ENCODE measurements at places on chromosomes 1 and 21. TPM values are rescaled to one million over a fixed set of nuclear protein-coding genes. Genes with fewer than 3 reads are reported as not detected.

ARHGAP30 gene
- total RNA-seq = 1.4 TPM

KRTAP10-7 gene
- total RNA-seq = not detected

SLC25A24 gene
- total RNA-seq = 44.7 TPM

FMOD gene
- total RNA-seq = 113 TPM

CENPL gene
- total RNA-seq = 4.4 TPM

SLC30A2 gene
- total RNA-seq = 12.5 TPM

CA6 gene
- not detected for total RNA-seq

NGF gene
- 2.8 TPM for total RNA-seq

HTR6 gene
- total RNA-seq = not detected

MRPS15 gene
- 65.2 TPM for total RNA-seq

DNA sequence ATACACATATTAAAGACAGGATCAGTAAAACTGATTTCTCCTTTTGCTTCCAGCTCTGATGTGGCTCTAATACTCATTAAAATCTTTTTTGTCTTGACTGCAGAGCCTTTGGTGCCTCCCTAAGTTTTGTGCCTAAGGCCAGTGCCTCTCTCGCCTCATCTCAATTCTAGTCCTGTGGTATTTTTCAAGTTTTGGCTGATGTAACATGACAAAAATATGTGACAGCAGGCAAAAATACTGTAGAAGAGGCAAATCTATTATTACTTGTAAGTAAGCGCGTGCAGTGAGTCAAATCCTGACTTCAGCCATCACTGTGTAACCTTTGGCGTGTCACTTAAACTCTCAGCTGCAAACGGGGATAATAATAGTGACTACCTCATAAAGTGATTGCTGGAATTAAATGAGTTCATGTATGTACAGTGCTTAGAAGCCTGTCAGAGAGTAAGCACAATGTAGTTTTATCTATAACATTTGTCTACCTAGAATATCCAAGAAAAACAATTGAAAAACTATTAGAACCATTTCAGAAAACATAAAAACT is 74.0 kb downstream of the MAB21L3 start:
- no peak overlapping the region for H3K4me3 ChIP-seq
- H3K36me3 ChIP-seq = no peaks in the 10 kb centered on the region
- H3K4me1 ChIP-seq = no peaks in the 10 kb centered on the region
- H3K27ac ChIP-seq = no peak overlapping the region
- H3K27me3 ChIP-seq = no peaks in the 10 kb centered on the region

- no peaks in the 10 kb centered on the region for H3K27me3 ChIP-seq
- peak; percentile 39 for DNase-seq
- H3K4me3 ChIP-seq = peak overlapping the region; percentile 6
- peak overlapping the region; percentile 67 for H3K27ac ChIP-seq
These were observed 35.9 kb upstream of the CTTNBP2NL start for GRCh38 chr1:112359961-112360767.

- H3K27ac ChIP-seq = no peak overlapping the region
- no peaks in the 10 kb centered on the region for H3K27me3 ChIP-seq
- H3K4me3 ChIP-seq = no peak overlapping the region
- H3K4me1 ChIP-seq = peaks cover 4% of the 10 kb centered on the region
- no peaks in the 10 kb centered on the region for H3K36me3 ChIP-seq
These were observed 65.5 kb upstream of the BACH1 start for GRCh38 chr21:29233256-29233546.

- H3K27ac ChIP-seq = no peak overlapping the region
- no peaks in the 10 kb centered on the region for H3K27me3 ChIP-seq
These were observed 24.2 kb downstream of the CYP4A22 start for GRCh38 chr1:47161298-47162040.

GRCh38 chr1:22916471-22916820 is 56.2 kb downstream of the LACTBL1 start:
- peak; percentile 33 for DNase-seq
- no peaks in the 10 kb centered on the region for H3K27me3 ChIP-seq
- H3K4me3 ChIP-seq = no peak overlapping the region

DNA sequence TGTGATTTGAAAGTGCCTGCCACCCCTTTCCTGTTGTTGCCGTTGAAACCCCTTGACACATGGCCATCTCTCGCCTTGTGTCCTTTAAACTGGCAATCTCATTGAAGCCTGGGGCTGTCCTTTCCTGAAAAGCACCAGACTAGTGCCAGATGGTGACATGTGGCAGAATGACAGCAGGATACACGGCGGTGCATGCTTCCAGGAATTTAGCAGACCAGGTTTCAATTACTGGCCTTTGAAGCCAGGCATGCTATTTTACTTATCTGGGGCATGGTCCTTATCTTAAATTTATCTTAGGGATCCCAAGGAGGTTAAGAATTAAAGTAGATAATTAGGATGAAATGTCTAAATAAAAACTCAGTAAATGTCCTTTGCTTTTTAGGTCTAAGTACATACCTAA is 15.2 kb downstream of the PLPPR4 start:
- H3K27me3 ChIP-seq = no peaks in the 10 kb centered on the region
- H3K4me1 ChIP-seq = no peaks in the 10 kb centered on the region
- no peak for DNase-seq
- no peak overlapping the region for H3K4me3 ChIP-seq
- no peak overlapping the region for H3K27ac ChIP-seq

GRCh38 chr1:212450331-212450881 is 17.7 kb downstream of the NENF start:
- H3K36me3 ChIP-seq = no peaks in the 10 kb centered on the region
- H3K27ac ChIP-seq = no peak overlapping the region
- no peak overlapping the region for H3K4me3 ChIP-seq
- peak; percentile 14 for DNase-seq

- H3K27ac ChIP-seq = no peak overlapping the region
- no peaks in the 10 kb centered on the region for H3K27me3 ChIP-seq
- peaks cover 19% of the 10 kb centered on the region for H3K36me3 ChIP-seq
- H3K4me1 ChIP-seq = no peaks in the 10 kb centered on the region
- H3K4me3 ChIP-seq = no peak overlapping the region
- DNase-seq = peak; percentile 34
These were observed 24.3 kb downstream of the AHCTF1 start for GRCh38 chr1:246907472-246907871.

DNA sequence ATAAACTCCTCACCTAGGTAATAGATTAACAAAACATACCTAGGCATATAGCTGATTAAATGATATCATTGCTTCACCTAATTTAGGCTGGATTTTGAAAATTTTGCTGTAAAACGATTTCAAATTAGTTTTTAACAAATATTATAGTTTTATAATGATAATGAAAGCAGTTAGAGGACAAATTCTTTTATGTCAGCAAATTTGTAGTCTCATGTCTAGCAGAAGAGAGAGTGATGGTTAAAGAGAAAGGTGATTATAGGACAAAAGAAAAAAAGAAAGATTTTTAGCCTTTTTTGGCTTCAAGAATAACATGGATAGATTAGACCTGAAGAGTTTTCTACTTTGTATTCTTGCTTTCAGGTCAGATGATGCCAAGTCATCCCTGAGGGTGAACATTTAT is 3.6 kb upstream of the DPH5 start:
- H3K36me3 ChIP-seq = no peaks in the 10 kb centered on the region
- no peak for DNase-seq
- no peaks in the 10 kb centered on the region for H3K27me3 ChIP-seq
- no peak overlapping the region for H3K27ac ChIP-seq
- peaks cover 11% of the 10 kb centered on the region for H3K4me1 ChIP-seq
- H3K4me3 ChIP-seq = no peak overlapping the region

DNA sequence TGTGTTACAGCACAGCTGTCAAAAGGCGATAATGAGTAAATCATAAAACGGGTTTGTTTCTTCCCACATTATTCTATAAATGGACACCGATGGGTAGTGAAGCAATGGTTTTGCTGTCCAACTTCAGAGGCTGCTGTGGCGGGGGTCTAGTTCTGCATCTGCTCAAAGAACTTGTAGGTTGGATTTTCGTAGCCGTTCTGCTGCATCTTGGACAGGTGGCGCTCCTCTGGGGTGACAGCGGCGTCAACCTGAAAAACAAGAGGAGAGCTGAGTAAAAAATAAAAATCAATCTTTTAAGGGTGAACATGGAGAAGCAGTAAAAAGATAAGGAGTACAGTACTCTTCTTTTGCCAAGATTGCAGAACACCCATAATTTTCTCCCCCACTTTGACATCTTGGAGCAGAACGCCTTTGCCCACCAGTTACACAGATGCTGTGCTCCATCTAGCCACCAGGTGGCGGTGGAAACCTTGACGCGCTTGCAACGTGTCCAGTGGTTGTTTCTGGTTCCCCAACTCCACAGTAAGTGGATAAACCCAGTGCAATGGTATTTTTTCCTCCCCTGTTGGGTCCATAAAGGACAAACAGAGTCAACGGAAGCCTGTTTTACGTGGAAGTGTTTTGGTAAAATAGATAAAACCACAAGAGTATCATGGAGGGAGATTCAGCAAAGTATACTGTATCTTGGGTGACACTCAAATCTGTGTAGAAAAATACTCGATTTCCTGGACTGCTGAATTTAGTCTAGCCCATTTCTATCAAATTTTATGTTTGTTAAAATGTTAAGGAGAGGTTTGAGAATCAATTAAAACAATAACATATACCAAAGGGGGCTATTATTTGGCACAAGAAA is 147.0 kb downstream of the GABPA start:
- H3K27me3 ChIP-seq = no peaks in the 10 kb centered on the region
- no peaks in the 10 kb centered on the region for H3K4me1 ChIP-seq
- H3K27ac ChIP-seq = no peak overlapping the region
- H3K4me3 ChIP-seq = no peak overlapping the region
- H3K36me3 ChIP-seq = peaks cover 5% of the 10 kb centered on the region

GRCh38 chr1:202158810-202159533 is 1.4 kb downstream of the PTPN7 start:
- H3K27ac ChIP-seq = no peak overlapping the region
- DNase-seq = no peak
- peaks cover 12% of the 10 kb centered on the region for H3K4me1 ChIP-seq
- no peak overlapping the region for H3K4me3 ChIP-seq
- H3K27me3 ChIP-seq = no peaks in the 10 kb centered on the region
- no peaks in the 10 kb centered on the region for H3K36me3 ChIP-seq

GRCh38 chr1:162138599-162139181 is 69.2 kb downstream of the NOS1AP start:
- H3K4me3 ChIP-seq = no peak overlapping the region
- DNase-seq = peak; percentile 6
- no peaks in the 10 kb centered on the region for H3K36me3 ChIP-seq

GRCh38 chr1:176897350-176898236 is 266.9 kb downstream of the ASTN1 start:
- no peak overlapping the region for H3K4me3 ChIP-seq
- peak; percentile 54 for DNase-seq
- H3K27ac ChIP-seq = no peak overlapping the region

- H3K36me3 ChIP-seq = no peaks in the 10 kb centered on the region
- no peak for DNase-seq
- H3K27ac ChIP-seq = no peak overlapping the region
- H3K4me1 ChIP-seq = no peaks in the 10 kb centered on the region
These were observed 511 bp downstream of the ZNF683 start for GRCh38 chr1:26372039-26372438.

DNA sequence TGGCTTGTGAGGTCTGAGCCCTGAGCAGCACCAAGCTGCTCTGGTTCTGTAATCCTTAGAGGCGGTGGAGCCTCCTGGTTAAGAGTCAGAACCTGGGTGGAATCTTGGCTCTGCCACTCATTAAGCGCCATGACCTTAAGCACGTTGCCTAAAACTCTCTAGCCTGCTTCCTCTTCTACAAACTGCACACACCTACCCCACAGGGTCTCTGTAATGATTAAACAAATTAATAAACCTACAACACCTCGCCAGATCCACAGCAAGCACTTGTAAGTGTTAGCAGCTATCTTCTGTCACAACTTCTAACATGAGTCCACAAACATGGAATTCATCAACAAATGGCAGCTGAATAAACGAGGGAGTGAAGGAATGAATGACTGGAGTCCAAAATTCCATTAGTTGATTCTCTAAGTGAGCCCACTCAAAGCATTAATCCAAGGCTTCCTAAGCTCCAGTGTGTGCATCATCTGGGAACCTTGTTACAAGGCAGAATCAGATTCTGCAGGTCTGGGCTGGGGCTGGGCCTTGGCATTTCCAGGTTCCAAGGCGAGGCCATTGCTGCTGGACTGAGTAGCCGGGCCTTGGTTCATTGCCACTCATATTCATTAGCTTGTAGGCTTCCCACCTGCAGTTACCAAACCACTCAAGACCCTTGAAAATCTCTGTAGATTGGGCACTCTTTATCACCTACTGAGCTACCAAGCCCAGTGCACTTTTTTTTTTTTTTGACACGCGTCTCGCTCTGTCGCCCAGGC is 168.6 kb downstream of the HIVEP3 start:
- H3K4me1 ChIP-seq = no peaks in the 10 kb centered on the region
- H3K27ac ChIP-seq = no peak overlapping the region
- H3K27me3 ChIP-seq = no peaks in the 10 kb centered on the region
- no peaks in the 10 kb centered on the region for H3K36me3 ChIP-seq
- no peak for DNase-seq

DNA sequence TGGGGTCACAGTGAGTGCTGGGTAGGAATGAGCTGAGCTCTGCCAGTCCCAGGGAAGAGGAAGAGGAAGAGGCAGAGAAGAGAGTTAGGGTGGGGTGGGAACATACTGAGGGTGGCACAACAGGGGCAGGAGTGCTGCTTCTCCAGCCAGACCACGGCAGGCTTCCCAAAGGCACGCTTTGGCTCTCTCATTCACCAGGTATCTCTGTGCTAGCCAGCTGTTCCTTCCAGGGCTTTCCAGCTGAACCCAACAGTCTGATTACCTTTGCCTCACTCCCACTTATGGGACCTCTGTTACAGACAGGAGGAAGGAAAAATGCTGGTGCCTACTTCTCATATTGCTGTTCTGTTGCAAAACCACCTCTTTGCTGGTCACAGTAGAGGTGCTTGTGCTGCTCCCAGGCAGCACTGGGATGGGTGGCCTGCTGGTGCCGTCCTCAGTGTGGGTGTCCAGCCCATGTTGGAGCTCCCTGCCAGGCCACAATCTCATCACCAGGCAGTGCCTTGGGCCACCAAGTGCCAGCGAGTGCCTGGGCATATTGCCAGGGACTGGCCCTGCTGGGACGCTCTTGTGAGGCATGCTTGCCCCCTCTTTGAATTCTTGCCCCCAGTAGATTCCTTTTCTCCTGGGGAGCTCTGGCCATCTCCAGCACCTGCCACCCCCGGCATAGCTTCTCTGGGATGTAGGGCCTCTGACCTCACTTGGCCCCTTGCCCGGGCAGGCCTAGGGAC is 2.1 kb downstream of the ADORA1 start:
- peak; percentile 93 for DNase-seq
- H3K4me3 ChIP-seq = no peak overlapping the region
- H3K27me3 ChIP-seq = no peaks in the 10 kb centered on the region

GRCh38 chr1:163202833-163203451 is at the start of gene RGS5:
RGS5 (minus strand) TSS chr1:163202916; CDS start chr1:163202835, 81 bp downstream.
- H3K27me3 ChIP-seq = no peaks in the 10 kb centered on the region
- H3K4me1 ChIP-seq = no peaks in the 10 kb centered on the region
- no peaks in the 10 kb centered on the region for H3K36me3 ChIP-seq
- DNase-seq = no peak
- no peak within 1 kb of the TSS for H3K27ac ChIP-seq
- no peak within 1 kb of the TSS for H3K4me3 ChIP-seq

- no peaks in the 10 kb centered on the region for H3K27me3 ChIP-seq
- H3K4me1 ChIP-seq = no peaks in the 10 kb centered on the region
- no peaks in the 10 kb centered on the region for H3K36me3 ChIP-seq
These were observed 3.9 kb upstream of the ITLN1 start for GRCh38 chr1:160888926-160889325.
